ENCODE measurements at places on chromosomes 5 and 9.

DNA sequence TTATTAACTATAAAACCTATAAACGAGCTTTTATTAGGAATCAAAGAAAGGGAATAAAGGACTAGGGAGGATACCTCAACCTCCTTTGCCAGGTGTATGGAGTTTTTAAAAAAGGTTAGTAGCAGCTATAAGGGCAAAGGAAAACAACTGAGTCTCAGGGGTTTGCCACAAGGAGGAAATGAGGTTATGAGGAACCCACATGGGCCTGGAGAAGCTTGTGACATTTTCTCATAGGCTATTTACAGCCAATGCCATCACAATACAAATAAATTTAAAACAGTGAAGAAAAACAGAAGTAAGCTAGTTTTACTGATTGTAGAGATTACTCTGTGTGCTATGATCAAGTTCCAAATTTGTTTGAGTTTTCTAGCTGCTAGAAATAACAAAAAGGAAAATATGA lies 92.6 kb downstream of the CDKN2A start:
- peak; percentile 61 for DNase-seq

- DNase-seq: no peak
These were observed 282.3 kb upstream of the TUT7 start for GRCh38 chr9:86636519-86636918.

DNA sequence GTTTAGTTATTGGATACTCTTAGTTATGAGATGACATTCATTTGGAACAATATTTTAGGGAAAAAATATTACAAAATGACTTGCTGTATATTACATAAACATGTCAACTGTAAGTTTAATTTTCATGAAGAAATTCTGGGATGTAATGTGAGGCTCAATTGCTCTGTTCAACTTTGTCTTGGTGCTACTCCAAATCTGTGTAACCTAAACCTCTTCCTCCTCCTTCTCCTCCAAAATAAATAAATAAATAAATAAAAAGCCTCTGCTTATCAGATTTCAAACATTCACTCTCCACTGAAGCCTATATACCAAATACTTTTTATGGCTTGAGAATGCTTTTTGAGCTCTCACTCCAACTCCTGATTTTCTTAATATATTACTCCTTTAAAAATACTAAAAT lies 27.7 kb downstream of the ACTBL2 start:
- DNase-seq: no peak

- peak; percentile 27 for DNase-seq
These were observed 494.6 kb downstream of the GADD45G start for GRCh38 chr9:90099262-90099963.

- DNase-seq: no peak
These were observed 226.0 kb upstream of the DMAC1 start for GRCh38 chr9:8025551-8025950.

DNA sequence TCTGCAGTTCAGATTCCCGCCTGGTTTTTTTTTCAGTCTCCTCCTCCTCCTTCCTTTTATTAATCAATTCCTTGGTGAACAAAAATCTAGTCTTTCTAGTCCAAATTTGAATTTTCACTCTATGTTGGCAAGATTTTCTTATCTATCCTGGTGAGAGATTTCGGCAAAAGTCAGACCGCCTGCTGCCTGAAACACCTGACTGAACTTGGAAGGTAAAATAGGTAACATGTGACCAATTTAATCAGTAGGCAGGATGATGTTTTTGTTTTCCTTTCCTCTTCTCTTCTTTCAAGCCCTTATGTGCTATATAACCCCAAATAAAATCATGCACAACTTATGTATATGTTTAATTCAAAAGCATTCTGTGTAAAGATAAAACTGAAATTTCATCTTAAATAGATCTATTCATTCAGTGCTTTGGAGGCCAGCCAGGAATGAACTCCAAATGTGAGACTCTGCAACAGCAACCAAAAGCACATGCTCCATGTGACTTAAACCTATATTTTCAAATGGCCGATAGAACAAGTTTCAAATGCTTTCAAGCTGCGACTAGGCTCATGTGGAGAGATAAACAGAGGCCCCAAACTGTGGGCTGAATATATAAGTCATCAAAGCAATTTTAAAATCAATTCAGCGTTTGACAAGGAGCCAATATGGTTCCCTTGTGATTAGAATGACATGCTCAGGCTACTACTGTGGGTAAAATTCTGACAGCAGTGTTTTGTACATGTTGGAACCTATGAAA lies 100.4 kb upstream of the SEMA6A start:
- no peak for DNase-seq

DNA sequence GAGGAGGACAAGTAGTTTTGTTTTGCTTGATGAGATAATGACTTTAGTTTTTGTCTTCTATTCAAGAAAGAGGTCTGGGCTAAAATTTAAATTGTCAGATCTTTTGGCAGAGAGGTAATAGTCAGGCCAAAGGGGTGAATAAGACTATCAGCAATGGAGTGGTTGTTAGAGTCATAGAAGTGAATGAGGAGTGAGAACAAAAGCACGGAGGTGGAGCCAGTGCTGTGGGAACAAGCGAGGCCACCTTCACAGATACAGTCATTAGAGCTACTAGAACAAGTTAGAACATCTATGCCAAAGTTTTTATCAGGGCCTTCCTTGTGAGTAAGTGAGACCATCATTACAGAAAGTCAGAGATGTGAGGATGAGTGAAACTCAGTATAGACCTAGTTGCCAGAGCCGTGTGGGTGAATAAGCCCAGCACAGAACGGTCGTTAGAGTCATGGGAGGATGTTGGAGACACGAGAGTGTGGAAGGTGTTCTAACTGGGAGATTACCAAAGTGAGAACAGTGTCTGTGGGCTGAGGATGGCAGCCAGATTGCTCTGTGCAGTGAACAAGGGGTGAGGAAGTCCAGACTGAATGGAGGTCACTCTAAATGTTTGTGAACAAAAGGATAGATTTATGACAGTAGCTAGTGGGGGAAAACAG lies 135.1 kb downstream of the RPS23 start:
- no peak for DNase-seq

DNA sequence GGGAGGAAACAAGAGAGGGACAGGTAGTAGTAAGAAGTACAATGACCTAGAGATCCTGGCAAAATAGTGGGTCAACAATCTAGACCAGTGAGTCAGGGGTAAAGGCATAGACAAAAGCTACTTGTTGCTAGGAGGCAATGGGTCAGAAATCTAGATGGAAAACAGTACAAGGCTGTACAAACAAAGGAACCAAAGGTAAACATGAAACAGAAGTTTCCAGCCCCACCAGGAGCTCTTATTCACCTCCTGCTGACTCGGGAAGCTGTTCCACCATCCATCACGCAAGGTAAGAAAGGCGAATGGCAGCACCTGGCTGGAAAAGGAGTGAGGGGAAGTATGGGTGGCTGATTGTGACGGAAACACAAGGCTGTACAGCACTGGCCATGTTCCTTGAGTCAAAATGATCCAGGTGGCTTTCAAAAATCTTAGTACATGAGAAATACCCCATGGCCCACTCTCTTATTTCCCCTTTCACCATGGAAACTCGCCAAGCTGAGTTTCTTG lies 70.5 kb upstream of the RAI14 start:
- no peak for DNase-seq

GRCh38 chr5:9201761-9202160 lies 344.1 kb downstream of the SEMA5A start:
- DNase-seq: no peak

GRCh38 chr9:111078391-111079038 lies 40.2 kb upstream of the LPAR1 start:
- DNase-seq: peak; percentile 90

DNA sequence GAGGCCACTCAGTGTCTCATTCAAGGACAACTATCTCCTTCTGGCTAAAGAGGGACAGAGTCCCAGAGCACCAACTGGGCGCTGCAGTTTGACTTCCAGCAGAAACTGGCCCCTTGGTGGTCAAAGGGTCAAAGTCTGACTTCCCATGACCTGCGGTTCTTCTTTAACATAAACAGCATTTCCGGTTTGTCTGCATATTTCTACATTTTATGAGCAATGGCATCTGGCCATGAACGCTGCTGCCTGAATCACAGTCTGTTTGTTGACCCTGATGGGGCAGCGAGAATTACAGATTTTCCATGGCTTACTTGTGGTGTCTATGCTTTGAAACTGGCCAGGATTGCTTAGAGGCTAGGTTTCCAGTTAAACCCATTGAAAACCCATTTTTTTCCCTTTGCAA lies 1.3 kb downstream of the TNFSF15 start:
- DNase-seq: peak; percentile 27
